Astrocyte (in vitro differentiated cells and primary cell): ENCODE measurements at places on chromosomes 2 and 18. TPM values are rescaled to one million over a fixed set of nuclear protein-coding genes. Genes with fewer than 3 reads are reported as not detected.

CCNT2 gene
- total RNA-seq: 33.2 and 33.4 TPM in 2 replicates

GRCh38 chr18:7830468-7830867, 263.4 kb downstream of the PTPRM start:
- H3K36me3 ChIP-seq: no peaks in the 10 kb centered on the region
- H3K4me3 ChIP-seq: no peak overlapping the region
- no peaks in the 10 kb centered on the region for H3K4me1 ChIP-seq
- no peak overlapping the region for H3K27ac ChIP-seq

- no peak overlapping the region for H3K4me3 ChIP-seq
- no peak for DNase-seq
- H3K36me3 ChIP-seq: no peaks in the 10 kb centered on the region
These were observed 154.7 kb downstream of the CHST9 start for GRCh38 chr18:27030421-27030820.

DNA sequence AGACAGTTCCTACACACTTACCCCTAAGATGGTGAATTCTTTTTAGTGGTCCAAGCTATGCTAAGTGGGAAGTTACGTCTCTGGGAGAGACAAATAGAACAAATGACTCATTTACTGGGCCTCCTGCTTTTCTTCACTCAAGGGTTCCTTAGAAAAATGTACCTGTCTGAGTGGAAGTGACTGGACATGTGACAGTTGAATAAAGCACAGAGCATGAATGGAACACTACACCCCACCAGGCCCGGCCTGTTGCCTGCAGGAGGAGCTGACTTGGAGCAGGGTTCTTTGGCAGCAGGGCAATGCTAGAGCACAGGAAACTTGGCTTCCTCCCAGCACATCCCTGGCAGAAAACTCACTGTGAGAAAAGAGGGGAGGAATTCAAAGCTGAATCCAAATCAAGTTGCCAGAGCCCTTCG, 451.0 kb upstream of the SETBP1 start:
- H3K27me3 ChIP-seq: no peaks in the 10 kb centered on the region
- H3K4me1 ChIP-seq: no peaks in the 10 kb centered on the region
- H3K4me3 ChIP-seq: no peak overlapping the region

- H3K27me3 ChIP-seq: no peaks in the 10 kb centered on the region
- peak within 1 kb of the TSS; percentile 64 for H3K27ac ChIP-seq
- DNase-seq: no peak
- H3K4me1 ChIP-seq: peaks cover 12% of the 10 kb centered on the region
- peak within 1 kb of the TSS; percentile 81 for H3K4me3 ChIP-seq
These were observed at the start of gene MTA3 for GRCh38 chr2:42568401-42569115. TSS of gene MTA3 (plus strand) at chr2:42568632. CDS start at chr2:42568746, 114 bp downstream.

APCDD1 gene
- total RNA-seq: 4.4 and 5.4 TPM in 2 replicates

SLC16A14 gene
- total RNA-seq: 3.5 and 4.2 TPM in 2 replicates

GRCh38 chr2:7722212-7722910, 805.1 kb downstream of the RNF144A start:
- no peaks in the 10 kb centered on the region for H3K27me3 ChIP-seq
- H3K27ac ChIP-seq: no peak overlapping the region
- no peaks in the 10 kb centered on the region for H3K36me3 ChIP-seq
- no peak for DNase-seq
- H3K4me3 ChIP-seq: no peak overlapping the region

- no peaks in the 10 kb centered on the region for H3K27me3 ChIP-seq
- H3K4me1 ChIP-seq: no peaks in the 10 kb centered on the region
- peaks cover 55% of the 10 kb centered on the region for H3K36me3 ChIP-seq
- no peak for DNase-seq
These were observed 24.0 kb downstream of the GAREM2 start for GRCh38 chr2:26196683-26197418.

DNA sequence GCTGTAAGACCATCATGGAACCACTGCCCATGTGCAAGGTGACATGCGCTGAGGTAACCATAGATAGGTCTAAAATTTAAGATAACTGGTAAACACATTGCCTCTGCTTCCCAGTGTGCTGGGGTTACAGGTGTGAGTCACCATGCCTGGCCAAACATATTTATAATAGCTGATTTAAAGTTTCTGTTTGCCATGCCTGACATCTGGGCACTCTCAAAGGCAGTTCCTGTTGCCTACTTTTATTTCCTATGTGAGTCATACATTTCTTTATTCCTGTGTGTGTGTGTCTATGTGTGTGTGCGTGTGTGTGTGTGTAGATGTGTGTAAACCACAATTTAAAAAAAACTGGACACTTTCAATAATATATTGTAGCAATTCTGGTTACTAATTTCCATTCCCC, 415.2 kb upstream of the NETO1 start:
- H3K36me3 ChIP-seq: no peaks in the 10 kb centered on the region
- DNase-seq: peak; percentile 37
- no peaks in the 10 kb centered on the region for H3K4me1 ChIP-seq
- no peaks in the 10 kb centered on the region for H3K27me3 ChIP-seq

ZNF385B gene
- 0.27 TPM in 1 of 2 replicates, not detected in the other for total RNA-seq

GRCh38 chr2:236574424-236575145, 5.0 kb downstream of the ACKR3 start:
- no peak overlapping the region for H3K27ac ChIP-seq
- no peaks in the 10 kb centered on the region for H3K36me3 ChIP-seq
- no peak for DNase-seq
- peaks cover under 1% of the 10 kb centered on the region for H3K4me1 ChIP-seq
- no peak overlapping the region for H3K4me3 ChIP-seq

KCNG2 gene
- 0.16 TPM in 1 of 2 replicates, not detected in the other for total RNA-seq

RRM2 gene
- total RNA-seq: 6.8 and 11.9 TPM in 2 replicates

CMPK2 gene
- total RNA-seq: 32.5 and 38.6 TPM in 2 replicates

GRCh38 chr2:213275265-213275664, 9.0 kb upstream of the SPAG16 start:
- DNase-seq: no peak
- H3K4me1 ChIP-seq: no peaks in the 10 kb centered on the region
- H3K4me3 ChIP-seq: no peak overlapping the region
- no peaks in the 10 kb centered on the region for H3K36me3 ChIP-seq
- no peaks in the 10 kb centered on the region for H3K27me3 ChIP-seq

DNA sequence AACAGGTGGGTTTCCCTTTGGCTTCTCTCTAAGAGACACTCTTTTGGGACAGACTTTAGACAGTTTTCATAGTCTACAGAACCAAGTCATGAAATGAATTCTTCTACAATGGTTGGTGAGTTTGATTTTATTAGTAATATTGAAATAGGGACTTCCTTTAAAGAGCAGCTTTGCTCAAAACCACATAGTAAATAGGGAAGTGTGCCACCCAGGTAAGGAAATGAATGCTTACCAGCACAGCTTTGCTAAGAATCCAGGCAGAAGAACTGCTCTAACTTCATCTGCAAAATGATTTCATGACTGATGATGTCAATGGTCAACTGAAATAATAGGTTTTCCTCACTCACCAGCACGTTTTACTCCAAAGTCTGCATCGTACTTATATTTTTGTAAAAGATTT, 89.2 kb downstream of the NYAP2 start:
- DNase-seq: no peak
- no peaks in the 10 kb centered on the region for H3K27me3 ChIP-seq
- no peak overlapping the region for H3K4me3 ChIP-seq
- no peaks in the 10 kb centered on the region for H3K36me3 ChIP-seq

- H3K4me1 ChIP-seq: peaks cover 11% of the 10 kb centered on the region
- H3K36me3 ChIP-seq: no peaks in the 10 kb centered on the region
- no peak for DNase-seq
- H3K27me3 ChIP-seq: no peaks in the 10 kb centered on the region
These were observed 139.6 kb downstream of the SOCS6 start for GRCh38 chr18:70428439-70428838.

GRCh38 chr18:36772241-36772723, 56.5 kb downstream of the TPGS2 start:
- H3K36me3 ChIP-seq: no peaks in the 10 kb centered on the region
- H3K27me3 ChIP-seq: no peaks in the 10 kb centered on the region
- no peak overlapping the region for H3K4me3 ChIP-seq

LDAH gene
- 19.3 and 25.7 TPM in 2 replicates for total RNA-seq

DNA sequence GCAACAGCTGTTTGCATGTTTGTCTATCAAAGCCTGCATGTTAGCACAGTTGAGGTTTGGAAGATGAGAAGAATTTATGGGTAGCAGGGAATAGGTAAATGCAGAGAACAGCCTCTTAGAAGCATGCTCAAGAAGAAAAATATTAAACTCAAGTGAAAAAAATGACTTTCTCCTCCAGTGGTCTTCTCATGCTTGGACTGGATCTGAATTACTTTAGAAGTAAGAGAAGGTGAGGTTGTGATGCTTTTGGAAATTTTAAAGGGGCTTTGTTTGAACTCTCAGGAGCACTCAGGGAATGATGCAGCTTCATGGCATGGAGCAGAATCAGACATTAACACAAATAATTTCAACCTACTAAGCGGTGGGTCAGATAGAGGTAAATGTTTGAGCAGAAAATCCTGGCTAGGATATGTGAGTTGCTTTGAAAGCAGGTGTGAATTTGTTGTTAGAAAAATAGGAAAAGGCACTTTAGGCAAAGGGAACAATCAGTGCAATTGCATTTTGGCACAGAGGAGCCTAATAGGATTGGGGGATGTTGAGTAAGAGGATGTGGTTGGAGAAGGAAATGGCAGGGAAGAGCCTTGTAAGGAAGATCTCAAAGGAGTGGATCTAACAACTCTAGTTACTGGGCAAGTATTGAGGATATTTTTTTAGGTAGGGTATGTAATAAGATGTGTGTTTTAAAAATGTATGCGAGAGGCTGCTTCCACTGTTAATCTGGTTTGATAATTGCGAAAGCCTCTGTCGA, 76.3 kb downstream of the DDX1 start:
- peaks cover 8% of the 10 kb centered on the region for H3K4me1 ChIP-seq
- no peak overlapping the region for H3K4me3 ChIP-seq
- peak; percentile 10 for DNase-seq
- peaks cover 4% of the 10 kb centered on the region for H3K27me3 ChIP-seq
- no peaks in the 10 kb centered on the region for H3K36me3 ChIP-seq
- H3K27ac ChIP-seq: no peak overlapping the region

NOL4 gene
- 1.9 and 2.1 TPM in 2 replicates for total RNA-seq

GRCh38 chr18:26869640-26870039, 4.1 kb upstream of the AQP4 start:
- peaks cover 5% of the 10 kb centered on the region for H3K27me3 ChIP-seq
- H3K4me1 ChIP-seq: no peaks in the 10 kb centered on the region
- H3K4me3 ChIP-seq: no peak overlapping the region
- no peak overlapping the region for H3K27ac ChIP-seq
- no peaks in the 10 kb centered on the region for H3K36me3 ChIP-seq
- DNase-seq: no peak

FASTKD1 gene
- 37.2 and 37.3 TPM in 2 replicates for total RNA-seq

SAG gene
- total RNA-seq: not detected in 2 replicates

MYCN gene
- 2.1 and 2.6 TPM in 2 replicates for total RNA-seq

GRCh38 chr2:227163998-227164762, at the start of the genes COL4A3 and COL4A4:
TSS of gene COL4A3 (plus strand) at chr2:227164624. CDS start at chr2:227164727, 103 bp downstream.
TSS of gene COL4A4 (minus strand) at chr2:227164205. CDS start at chr2:227147483, 16,722 bp downstream.
- H3K27me3 ChIP-seq: peaks cover 17% of the 10 kb centered on the region
- DNase-seq: peak; percentile 8
- peak within 1 kb of the TSS; percentile 53 for H3K4me3 ChIP-seq
- H3K27ac ChIP-seq: no peak within 1 kb of the TSS

DNA sequence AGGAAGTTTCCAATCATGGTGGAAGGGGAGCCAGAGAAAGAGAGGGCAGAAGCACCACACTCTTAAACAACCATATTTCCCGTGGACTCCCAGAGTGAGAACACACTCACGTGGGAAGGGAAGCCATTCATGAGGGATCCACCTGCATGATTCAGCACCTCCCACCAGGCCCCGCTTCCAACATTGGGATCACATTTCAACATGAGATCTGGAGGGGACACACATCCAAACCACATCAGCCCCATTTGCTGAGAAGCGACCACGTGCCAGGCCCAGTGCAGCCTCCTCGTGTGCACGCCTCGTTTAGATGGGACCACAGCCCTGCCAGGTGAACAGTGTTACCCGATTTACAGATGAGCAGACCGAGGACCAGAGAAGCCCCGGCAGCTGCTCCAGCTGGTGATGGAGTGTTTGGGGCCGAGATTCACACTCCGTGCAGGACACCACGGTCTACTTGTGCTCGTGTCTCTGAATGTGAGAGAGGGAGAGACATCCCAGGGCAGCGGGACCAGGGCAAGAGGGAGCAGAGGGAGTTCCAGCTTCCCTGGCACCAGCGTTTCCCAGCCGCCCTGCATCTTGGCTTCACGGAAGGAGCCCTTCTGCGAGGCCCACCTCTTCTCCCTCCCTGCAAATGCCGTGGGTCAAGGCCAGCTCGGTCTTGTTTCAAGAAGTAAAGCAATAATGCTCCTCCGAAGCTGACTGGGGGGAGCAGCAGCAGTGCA, 76.9 kb upstream of the ODC1 start:
- no peaks in the 10 kb centered on the region for H3K36me3 ChIP-seq
- H3K4me1 ChIP-seq: no peaks in the 10 kb centered on the region
- no peak overlapping the region for H3K4me3 ChIP-seq
- DNase-seq: no peak

OLA1 gene
- total RNA-seq: 94.6 and 104 TPM in 2 replicates

DNA sequence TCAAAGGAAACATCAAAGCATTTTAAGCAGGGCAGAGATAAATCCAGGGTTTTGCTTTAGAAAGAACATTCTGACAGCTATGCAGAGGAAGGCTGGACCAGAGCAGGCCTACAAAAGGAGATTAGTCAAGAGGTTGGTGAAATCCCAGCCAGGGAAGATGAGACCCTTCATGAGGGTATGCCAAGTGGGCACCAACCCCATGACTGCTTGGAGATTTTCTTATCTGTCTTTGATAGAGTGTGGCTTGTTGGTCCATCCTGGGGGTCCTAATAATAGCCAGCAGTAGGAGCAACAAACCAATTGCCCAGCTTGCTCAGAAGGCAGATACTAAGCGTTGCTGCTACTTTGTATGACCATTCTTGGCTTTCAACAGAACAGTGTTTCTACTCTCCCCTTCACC, 895.4 kb downstream of the EPHA4 start:
- no peaks in the 10 kb centered on the region for H3K27me3 ChIP-seq
- no peak overlapping the region for H3K4me3 ChIP-seq
- H3K27ac ChIP-seq: no peak overlapping the region
- no peaks in the 10 kb centered on the region for H3K36me3 ChIP-seq
- no peaks in the 10 kb centered on the region for H3K4me1 ChIP-seq

C2orf78 gene
- not detected in 2 replicates for total RNA-seq

GATA6 gene
- total RNA-seq: 9.4 and 10.9 TPM in 2 replicates

- no peaks in the 10 kb centered on the region for H3K4me1 ChIP-seq
These were observed 201.6 kb downstream of the IKZF2 start for GRCh38 chr2:212949786-212950185.

MYL12A gene
- total RNA-seq: 659 and 682 TPM in 2 replicates

DNA sequence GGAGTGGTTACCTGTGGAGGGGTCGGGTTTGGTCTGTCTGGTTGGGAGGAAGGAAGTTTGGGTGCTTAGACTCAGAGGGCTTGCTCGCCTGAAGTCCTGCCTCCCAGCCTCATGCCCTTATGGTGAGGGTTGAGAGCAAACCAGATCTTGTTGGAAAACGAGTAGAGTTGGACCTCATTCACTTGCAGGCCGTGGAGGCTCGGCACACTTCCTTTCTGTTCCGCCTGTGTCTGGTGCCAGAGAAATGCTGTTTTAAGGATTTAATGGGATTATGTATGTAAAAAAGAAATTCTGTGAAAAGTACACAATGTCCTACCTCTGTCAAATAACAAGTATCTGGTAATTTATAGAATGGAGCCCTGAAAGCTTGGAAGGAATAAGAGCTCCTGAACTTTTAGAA, 29.6 kb downstream of the GATA6 start:
- H3K4me1 ChIP-seq: peaks cover 7% of the 10 kb centered on the region
- H3K36me3 ChIP-seq: peaks cover 28% of the 10 kb centered on the region
- H3K27ac ChIP-seq: no peak overlapping the region
- no peak overlapping the region for H3K4me3 ChIP-seq
- no peak for DNase-seq

DPY30 gene
- 63.7 and 71.1 TPM in 2 replicates for total RNA-seq
